ENCODE measurements at places on chromosomes 2 and 18.

- DNase-seq: no peak
These were observed 1390.8 kb downstream of the DPP10 start for GRCh38 chr2:115833196-115833595.

DNA sequence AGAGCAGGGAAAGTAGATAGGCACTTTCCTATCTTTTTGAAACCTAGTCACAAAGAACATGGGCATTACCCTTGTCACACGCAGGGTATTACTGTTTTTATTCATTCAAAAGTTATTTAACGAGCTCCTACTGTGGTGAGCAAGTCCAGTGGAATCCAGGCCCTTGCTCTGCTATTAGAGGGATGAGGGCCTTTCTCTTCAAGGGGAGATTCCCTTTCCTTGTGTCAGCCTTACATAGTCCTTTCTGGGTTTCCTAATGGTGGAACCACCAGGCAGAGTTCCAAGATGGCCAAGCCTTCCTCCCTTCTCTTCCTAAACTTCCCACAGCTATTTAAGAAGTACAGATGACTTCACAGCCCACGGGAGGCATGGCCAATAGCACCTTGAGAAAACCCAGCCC, 64.6 kb downstream of the SPTBN1 start:
- no peak for DNase-seq

DNA sequence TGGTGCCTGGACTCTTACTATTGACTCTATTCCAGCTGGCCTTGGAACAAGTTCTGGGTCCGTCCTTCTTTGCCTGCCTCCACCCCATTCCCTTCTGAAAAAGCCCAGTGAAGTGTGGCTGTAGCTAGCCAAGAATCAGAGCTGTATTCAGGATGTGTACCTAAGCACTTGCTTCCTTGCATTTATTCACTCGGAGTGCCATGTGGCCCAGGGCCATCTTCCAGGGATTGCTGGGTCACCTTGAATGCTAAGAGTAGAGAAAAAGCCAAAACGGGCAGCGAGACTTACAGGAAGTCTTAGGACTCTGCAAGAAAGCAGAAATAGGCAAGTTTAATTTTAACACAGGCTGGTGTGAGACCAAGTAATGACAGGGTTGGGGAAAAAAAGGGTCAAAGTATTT, 4.1 kb downstream of the ITGA6 start:
- DNase-seq: no peak

DNA sequence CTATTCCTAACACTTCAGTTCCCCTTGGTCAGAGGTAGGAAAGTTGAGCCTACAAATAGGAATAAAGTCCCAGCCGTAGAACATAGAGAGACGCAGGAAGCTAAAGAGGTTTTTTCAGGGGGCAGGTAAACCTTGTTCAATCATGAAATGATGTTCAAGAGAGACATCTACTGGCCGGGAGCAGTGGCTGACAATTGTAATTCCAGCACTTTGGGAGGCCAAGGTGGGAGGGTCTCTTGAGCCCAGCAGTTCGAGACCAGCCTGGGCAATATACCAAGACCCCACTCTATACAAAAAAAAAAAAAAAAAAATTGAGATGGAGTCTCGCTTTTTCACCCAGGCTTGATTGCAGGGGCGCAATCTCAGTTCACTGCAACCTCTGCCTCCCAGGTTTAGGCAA, 66.7 kb upstream of the DNAJC10 start:
- peak; percentile 52 for DNase-seq

DNA sequence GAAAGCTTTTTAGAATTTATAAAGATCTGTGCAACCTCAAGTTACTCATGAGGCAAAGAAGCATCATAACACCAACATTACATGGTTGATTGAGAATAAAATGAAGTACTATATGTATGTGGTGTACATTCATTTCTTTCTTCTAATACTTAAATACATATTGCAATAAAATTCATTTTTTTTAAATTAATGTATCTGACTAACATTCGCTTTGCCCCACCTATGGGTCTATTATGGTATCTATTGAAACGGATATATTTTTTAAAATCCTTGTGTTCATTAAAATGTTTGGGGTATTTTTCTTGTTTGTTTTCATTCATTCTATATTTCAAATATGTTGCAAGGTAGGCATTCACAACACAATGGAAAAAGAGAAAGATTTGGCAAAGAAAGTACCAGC, 237.5 kb downstream of the DSEL start:
- DNase-seq: no peak

DNA sequence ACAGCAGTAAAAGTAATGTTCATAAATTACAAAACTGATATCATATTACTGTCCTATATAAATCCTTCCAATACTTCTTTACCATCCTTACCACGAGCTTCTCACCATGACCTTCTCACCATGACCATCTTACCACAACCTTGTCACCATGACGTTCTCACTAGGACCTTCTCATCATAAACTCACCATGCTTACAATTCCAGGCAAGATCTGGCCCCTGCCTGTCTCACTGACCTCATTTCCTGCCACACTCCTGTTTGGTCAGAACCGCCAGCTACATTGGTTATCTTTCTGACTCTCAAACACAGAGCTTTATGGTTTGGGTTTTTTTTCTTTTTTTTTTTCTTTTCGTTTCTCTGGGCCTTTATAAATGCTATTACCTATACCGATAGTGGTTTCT, 827.6 kb downstream of the RNF144A start:
- DNase-seq: no peak

- peak; percentile 5 for DNase-seq
These were observed 463.9 kb upstream of the HS6ST1 start for GRCh38 chr2:128782411-128783192.

DNA sequence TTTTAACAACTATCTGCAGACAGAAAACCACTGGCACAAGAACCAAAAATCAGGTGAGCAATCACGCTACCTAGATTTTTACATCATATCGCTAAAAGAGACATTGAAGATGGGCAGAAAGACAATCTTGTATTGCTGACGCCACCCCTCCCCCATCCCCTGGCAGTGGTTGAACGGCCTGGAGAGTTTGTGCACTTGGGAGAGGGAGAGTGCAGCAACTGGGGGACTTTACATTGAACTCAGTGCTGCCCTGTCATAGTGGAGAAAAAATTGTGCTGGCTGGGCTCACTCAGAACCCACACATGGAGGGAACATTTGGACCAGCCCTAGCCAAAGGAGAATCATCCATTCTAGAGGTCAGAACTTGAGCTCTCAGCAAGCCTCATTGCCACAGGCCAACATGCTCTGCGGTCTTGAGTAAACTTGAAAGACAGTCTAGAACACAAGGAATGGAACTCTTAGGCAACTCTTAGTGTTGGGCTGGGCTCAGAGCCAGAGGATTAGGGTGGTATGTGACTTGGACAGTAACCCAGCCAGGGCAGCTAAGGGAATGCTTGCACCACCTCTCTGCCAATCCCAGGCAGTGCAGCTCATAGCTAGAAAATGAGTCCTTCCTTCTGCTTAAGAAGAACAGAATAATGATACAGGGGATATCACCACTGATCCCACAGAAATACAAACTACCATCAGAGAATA, 220.0 kb upstream of the CYP26B1 start:
- peak; percentile 29 for DNase-seq

- no peak for DNase-seq
These were observed 34.4 kb upstream of the RAPGEF4 start for GRCh38 chr2:172701250-172701649.

DNA sequence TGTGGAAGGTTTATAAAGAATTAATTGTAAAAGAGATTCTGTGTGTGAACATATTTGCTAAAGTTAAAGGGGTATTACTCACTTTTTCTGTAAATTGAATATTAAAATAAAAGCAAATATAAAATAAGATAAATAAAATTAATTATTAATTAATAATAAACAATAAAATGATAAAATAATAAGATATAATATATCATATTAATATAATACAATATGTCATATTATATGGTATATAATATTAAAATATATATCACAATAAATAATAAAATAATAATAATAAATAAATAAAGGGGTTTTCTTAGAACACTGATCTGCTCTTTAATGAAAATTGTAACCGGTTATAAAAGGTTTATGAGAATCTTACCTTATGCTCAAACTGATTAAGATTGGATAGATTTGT, 29.8 kb downstream of the TMEM200C start:
- no peak for DNase-seq

DNA sequence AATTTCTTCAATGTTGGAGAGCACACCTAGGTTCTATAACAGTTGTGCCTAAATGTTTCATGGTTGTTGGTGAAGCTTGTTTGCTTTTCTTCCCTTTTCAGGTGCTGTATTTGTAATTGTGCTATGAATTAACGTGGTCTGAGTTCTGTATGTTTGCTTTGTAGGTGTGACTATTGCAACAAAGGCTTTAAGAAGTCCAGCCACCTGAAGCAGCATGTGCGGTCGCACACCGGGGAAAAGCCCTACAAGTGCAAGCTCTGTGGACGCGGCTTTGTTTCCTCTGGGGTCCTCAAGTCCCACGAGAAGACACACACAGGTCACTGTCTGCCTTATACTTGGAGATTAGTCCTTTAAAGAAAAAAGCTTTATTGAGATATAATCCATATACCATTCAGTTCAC, 91.2 kb downstream of the ZNF236 start:
- no peak for DNase-seq

DNA sequence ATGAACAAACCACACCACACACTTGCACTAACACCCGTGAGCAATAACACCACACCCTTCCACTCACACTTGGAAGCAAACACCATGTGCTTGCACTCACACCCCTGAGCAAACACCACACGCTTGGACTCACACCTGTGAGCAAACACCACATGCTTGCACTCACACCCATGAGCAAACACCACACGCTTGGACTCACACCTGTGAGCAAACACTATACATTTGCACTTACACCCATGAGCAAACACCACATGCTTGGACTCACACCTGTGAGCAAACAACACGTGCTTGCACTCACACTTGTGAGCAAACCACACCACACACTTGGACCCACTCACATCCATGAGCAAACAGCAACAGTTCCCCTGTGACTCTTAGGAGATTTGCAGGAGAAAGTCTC, 24.4 kb downstream of the SNTG2 start:
- no peak for DNase-seq

DNA sequence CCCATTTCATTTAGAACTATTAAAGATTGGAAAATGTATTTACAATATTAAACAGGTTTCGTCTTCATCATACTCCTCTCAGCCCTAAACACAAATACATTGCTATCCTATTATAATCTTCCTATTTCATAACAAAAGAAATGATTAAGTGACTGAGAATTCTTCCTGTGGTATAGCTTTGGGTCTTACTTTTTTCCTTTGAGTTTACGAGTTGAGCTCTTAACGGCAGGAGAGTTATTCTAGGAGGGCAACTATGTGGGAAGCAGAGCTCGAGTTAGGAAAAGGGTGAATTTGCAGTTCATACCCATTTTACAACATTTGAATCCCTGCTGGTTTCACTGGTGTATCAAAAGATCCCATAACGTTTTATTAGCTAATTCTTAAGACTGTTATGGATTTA, 105.0 kb downstream of the FIGN start:
- DNase-seq: no peak

- peak; percentile 52 for DNase-seq
These were observed 38.9 kb downstream of the CTAGE1 start for GRCh38 chr18:22378672-22379282.

- no peak for DNase-seq
These were observed 114.2 kb downstream of the SPIRE1 start for GRCh38 chr18:12543697-12544096.

- no peak for DNase-seq
These were observed 38.9 kb upstream of the THOC1 start for GRCh38 chr18:306608-307255.

GRCh38 chr2:134976074-134976702, 57.6 kb downstream of the CCNT2 start:
- no peak for DNase-seq

DNA sequence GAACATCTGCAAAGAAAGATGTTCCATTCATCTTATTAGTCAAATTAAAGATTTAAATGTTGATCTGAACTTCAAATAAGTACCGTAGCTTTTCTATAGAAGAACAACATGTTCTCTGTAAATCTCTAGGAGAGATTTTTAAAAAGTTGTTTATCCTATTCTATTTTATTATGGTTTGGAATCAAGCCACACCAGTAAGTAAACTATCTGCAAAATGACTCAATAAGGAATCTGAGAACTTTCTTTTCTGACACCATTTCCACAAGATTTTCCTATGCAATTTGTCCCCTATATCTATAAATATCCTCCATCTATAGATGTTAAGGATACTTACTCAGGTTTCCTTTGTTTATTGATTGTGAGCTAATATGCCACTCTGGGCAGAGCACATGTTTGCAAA, 736.6 kb downstream of the CBLN2 start:
- no peak for DNase-seq

DNA sequence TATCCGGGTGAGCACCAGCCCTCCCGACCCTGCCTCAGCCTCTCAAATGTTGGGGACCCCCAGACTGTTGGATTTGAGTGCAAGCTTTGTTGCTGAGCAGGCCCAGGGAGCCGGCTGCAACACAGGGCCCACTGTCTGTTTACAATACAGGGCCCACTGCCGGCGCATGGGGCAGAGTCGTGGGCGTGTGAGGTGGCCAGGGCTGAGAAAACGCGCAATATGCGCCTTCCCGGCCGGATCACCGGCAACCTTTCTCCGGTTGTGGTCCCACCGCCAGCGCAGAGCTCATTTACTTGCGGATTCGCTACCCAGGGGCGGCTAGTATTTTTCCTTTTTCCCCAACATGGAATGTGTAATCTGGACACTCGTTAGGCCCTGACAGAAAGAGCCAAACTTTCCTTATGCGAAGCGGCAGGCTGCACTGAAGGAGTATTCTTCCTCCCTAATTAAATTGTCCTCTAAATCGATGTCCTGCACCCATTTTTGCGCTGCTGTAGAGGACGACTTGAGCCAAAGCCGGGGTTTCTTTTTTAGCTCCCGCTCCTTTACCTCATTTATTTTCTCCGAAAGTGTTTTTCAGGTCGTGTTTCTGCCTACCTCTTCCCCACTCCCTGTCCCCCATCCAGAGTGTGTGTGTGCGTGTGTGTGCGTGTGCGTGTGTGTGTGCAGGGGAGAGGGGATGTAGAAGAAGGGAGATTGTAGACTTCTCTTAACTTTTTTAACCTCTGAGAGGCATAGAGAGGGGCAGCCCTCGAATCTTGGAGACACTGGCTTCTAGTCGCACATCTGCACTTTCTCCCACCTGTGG, 2.7 kb downstream of the OTX1 start:
- peak; percentile 13 for DNase-seq

DNA sequence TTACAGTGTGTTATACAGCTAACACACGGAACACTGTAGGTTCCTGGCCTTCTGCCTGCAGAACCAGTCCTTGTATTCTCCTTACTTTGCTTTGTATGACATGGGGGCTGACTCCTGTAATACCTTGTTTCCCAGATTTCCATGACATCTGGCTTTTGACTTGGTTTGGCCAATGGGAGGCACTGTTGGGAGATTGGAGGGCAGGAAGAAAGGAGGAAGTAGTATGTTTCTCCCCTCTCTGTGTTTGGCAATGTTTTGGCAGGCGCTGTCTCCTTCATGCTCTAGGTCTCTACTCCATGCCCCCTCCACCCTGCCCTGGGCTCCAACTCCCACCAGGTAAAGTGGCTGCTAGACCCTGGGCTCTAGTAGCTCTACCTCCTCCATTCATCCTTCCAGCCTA, 331.1 kb upstream of the SLC14A2 start:
- DNase-seq: no peak

DNA sequence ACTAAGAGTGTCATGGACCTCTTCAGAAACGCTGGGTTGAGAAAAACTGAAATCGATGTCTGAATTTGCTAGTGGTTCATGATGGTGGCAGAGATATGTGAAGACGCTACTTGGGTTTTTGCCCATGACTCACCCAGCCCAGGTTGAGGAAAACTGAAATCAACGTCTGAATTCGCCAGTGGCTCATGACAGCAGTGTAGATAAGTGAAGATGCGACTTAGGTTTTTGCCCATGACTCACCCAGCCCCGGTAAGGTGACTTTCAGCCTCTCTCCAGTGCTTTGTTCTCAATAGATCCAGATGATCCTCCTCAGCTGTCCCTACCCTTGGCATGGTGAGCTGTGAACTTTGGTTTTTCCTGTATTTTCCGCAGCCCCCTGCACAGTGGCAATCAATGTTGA, 105.3 kb upstream of the SIX3 start:
- no peak for DNase-seq
